ENCODE measurements at places on chromosomes 11 and 22. TPM values are rescaled to one million over a fixed set of nuclear protein-coding genes. Genes with fewer than 3 reads are reported as not detected.

DNA sequence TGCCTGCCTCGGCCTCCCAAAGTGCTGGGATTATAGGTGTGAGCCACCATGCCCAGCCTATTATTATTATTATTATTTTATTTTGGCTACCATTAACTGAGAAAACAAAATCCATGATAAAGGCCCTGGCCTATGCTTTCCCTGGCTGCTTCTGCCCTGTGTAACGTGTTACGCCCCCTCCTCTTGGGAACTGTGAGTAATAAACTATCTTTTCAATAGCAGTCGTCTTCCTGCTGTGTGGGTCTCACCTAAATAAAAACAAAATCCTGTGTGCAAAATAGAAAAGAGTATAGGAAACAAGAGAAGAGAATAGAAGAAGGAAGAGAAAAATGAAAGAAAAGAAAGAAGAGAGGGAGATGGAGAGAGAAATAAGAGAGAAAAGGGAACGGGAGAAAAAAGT, 237.0 kb downstream of the MIAT start:
- no peak for DNase-seq

The LMNTD2 gene
- 0.66 TPM for total RNA-seq

The MUC2 gene
- total RNA-seq, result 0.03 TPM

The RBMXL2 gene
- not detected for total RNA-seq

The SYT12 gene
- total RNA-seq, result 0.11 TPM

GRCh38 chr11:4041731-4042391, 52.7 kb upstream of the RRM1 start:
- no peak for DNase-seq

The NAALAD2 gene
- 1.7 TPM for total RNA-seq

GRCh38 chr11:31050061-31050765, 319.3 kb downstream of the DCDC1 start:
- DNase-seq, result peak; percentile 10

- DNase-seq, result no peak
Measured at GRCh38 chr22:23908587-23909205, 14.5 kb downstream of the MIF start.

DNA sequence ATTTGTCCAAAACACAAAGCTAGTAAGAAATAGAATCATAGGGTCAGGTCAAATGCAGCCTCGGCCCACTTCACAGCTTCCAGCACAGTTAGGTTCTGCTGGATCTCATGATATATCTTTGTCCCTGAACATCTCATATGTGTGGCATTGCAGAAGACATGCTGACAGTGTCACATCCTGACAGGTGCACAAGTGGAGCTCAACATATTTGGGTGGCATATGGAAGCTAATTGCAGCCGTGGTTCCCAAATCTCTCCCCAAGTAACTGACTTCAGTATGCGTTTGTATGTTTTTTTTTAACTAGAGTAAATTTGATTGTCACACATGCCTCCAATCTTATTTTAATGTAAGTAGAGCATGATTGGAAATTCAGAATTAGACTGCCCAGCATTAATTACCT, 33.4 kb downstream of the NAV2 start:
- DNase-seq, result no peak

GRCh38 chr11:69193629-69194028, 37.9 kb downstream of the SMIM38 start:
- DNase-seq, result no peak

- no peak for DNase-seq
Measured at GRCh38 chr11:74519710-74520109, 26.2 kb upstream of the LIPT2 start.

DNA sequence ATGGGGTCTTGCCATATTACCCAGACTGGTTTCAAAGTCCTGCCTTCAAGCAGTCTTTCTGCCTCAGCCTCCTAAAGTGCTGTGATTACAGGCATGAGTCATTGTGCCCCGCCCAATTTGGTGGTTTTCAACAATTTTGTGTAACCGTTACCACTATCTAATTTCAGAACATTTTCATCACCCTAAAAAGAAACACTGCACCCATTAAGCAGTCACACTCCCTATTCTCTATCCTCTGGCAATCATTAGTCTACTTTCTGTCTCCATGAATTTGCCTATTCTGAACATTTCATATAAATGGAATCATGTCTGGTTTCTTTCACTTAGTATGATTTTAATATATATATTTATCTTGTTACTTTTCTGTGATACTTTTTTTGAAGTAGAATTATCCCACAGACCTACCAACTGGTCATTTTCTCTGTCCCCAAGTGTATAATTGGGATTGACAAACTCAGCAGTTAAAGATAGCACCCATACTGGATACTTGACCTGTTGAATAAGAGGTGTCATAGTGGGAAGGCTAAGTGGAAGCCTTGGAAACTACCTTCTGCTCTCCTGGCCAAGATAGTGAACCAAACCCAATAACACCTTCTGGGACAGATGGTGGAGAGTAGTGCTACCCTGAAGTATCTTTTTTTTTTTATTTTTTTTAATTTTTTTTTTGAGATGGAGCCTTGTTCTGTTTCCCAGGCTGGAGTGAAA, 64.8 kb downstream of the STIM1 start:
- no peak for DNase-seq

The IGSF22 gene
- total RNA-seq, result 1.1 TPM

DNA sequence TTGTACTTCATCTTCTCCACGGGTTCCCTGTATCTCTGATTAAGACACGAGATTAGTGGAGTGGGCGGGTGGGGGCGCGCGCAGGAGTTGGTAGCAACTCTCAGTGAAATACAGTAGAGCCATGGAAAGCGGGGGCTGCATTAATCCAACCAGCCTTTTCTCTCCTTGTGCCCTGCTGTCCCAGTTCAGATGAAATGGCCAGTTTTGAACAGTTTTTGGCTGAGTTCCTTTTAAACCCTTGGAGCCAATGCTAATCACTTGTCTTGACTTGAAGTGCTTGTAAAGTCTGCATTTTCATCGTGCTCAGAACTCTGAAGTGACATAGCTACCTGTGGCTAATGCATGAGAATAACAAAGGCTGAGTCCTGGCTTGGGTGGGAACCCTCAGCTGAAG, 734 bp upstream of the TMEM123 start:
- no peak for DNase-seq

- DNase-seq, result no peak
Measured at GRCh38 chr11:115739878-115740277, 235.7 kb upstream of the CADM1 start.

All from right cardiac atrium (tissue), 5 donors.